ENCODE measurements at places on chromosomes 6 and 20.

DNA sequence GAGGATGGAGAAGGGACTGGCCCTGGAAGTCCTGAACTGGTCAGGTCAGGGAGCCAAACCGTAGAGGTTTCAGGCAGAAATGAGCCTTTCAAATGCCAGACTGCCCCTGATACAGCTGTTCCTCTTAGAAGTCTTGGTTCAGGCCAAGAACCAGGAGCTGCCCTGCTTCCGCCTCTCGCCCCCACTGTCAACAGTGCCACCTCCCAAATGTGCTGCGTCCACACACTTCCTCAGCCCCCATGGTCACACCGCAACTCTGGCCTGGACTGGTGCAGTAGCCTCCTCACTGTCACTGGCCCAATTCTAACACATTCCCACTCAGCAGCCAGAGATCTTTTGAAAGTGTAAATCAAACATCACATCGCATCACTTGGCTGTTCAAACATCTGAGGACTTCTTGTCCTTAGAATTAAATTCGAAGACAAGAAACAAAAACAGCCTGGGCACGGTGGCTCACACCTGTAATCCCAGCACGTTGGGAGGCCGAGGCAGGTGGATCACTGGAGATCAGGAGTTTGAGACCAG, 69.7 kb downstream of the STK35 start:
- DNase-seq: no peak

DNA sequence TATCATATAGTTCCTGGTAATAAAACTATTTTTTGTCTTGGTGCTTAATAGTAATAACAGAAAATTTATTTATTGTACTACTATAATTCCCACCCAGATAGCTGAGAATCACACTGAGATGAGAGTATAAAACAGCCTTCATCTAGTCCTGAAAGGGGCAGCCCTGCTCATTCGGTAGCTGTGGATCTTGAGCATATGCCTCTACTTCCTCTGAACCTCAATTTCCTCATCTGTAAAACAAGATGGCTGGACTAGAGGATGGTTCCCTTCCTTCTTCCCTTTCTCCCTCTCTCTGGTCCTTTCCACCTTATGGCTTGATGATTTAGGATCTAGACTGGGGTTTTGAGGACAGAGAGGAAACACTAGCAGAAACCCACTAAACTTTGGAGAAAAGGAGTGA, 15.0 kb downstream of the FKBP5 start:
- no peak for DNase-seq

- DNase-seq: no peak
Measured at GRCh38 chr20:31838646-31839292, 6.6 kb downstream of the FOXS1 start.

- peak; percentile 45 for DNase-seq
Measured at GRCh38 chr6:117547688-117548621, 54.4 kb downstream of the GOPC start.

GRCh38 chr20:44743916-44744655, 1.6 kb upstream of the KCNK15 start:
- DNase-seq: no peak

- no peak for DNase-seq
Measured at GRCh38 chr20:40744818-40745175, 55.8 kb upstream of the MAFB start.

GRCh38 chr6:26272171-26272637, 92.8 kb upstream of the BTN3A2 start:
- DNase-seq: peak; percentile 51

GRCh38 chr6:11575408-11576033, 38.0 kb downstream of the TMEM170B start:
- peak; percentile 38 for DNase-seq

DNA sequence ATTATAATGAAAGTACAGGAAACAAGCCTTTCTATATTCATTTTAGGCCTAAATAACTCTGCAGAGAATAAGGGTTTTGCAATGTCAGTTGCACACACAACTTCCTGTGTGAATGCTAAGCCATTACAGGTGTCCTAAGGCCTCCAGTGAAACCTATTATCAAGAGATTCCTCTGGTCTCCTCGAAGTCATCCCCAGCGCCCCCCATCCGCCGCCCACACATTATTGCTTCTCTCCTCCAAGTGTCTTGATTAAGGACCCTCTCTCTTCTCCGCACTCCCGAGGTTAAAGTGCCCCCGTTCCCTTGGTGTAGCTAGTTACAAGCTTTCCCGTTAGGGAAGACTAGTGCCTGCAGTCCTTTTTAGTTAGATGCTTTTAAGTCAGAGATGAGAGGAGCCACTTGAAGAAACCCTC, 1.3 kb downstream of the HIVEP2 start:
- peak; percentile 40 for DNase-seq

GRCh38 chr6:108559884-108560462, 744 bp upstream of the FOXO3 start:
- DNase-seq: no peak

GRCh38 chr6:80276861-80277260, 170.4 kb downstream of the BCKDHB start:
- DNase-seq: no peak

GRCh38 chr6:12170351-12171092, 119.6 kb upstream of the EDN1 start:
- DNase-seq: no peak

GRCh38 chr6:21109391-21110178, 484.0 kb upstream of the SOX4 start:
- no peak for DNase-seq

DNA sequence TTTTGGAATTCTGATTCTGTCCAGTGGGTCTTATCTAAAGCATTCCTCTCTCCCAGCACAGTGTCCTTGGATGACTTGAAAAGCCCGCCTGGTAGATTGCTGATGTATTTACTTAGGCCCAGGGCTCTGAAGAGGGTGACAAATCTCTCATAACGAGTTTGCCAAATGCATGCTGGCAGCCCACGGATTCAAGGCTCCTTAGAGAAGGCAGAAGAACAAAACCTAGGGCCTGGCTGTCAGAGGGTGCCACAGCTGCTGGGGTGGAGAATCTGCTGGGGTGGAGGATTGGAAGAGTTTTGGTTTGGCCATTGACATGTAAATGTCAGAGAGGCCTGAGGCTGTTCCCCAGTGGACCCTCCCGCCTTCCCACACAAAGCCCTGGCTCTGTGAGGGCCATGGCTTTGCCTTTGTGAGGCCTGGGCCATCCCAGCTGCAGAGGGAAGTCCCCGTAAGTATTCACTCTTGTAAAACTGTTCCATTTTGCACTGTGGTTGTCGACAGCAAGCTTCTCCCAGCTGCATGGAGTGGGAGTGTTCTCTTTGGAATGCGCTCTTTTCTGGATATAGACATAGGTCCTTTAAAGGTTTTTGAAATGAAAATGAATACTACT, 50.3 kb downstream of the ANKRD6 start:
- no peak for DNase-seq

GRCh38 chr20:63518946-63519667, 1.5 kb upstream of the PPDPF start:
- DNase-seq: no peak

DNA sequence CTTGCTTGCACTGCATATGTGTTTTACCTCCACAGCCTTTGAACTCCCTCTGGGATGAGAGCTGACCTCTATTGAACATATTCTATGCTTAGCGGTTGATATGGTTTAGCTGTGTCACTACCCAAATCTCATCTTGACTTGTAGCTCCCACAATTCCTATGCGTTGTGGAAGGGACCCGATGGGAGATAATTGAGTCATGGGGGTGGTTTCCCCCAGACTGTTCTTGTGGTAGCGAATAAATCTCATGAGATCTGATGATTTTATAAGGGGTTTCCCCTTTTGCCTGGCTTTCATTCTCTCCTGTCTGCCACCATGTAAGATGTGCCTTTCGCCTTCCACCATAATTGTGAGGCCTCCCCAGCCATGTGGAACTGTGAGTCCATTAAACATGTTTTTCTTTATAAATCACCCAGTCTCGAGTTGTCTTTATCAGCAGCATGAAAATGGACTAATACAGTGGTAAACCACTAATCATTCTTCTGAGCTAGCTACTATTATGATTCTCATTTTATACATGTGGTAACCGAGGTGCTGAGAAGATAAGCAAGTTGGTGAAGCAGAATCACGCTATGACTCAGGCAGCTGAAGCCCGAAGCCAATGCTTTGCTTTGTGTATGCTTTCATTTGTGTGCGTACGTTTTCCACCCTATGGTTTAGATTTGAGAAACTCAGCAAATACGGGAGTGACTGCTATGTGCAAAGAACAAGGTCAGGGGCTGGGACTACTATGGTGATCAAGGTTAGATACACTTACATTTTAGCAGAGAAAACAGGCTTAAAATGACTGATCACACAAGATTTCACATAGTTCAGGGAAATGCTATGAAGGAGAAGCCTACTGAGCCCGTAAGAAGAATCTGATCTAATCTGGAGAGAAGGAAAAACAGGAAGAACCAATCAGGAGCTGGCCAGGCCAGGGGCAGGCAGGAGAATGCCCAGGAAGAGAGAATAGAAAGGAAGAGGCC, 363.5 kb downstream of the ESR1 start:
- peak; percentile 78 for DNase-seq

DNA sequence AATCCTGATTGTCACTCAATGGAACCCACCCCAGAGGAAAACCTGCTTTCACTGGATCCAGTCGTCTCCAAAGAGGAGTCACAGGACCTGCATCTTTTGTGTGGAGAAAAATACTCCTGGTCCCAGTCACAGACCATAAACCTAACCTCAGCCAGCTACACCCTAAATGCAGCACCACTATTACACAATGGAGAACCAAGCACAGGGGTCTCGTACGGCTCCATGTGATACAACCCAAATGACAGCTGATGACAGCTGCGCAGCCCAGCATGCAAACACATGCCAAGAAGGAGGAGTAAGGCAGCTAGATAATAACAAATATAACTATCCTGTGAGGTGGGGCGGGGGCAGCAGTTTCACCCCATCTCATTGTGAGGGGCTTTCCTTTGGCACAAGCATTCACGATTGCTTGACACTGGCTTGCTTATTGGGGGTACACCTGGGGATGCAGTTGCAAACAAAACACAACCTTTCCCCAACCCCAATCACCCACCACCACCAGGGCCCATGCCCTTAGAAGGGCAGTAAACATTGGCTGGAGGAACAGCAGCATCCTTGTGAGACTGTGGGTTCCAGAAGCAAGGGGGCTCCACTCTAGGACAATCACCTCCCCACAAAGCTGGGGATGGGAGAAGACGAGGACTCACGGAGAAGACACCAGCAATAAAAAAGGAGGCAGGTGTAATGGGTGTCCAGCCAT, 51.5 kb downstream of the TRERF1 start:
- no peak for DNase-seq

- DNase-seq: no peak
Measured at GRCh38 chr20:33656010-33656782, 5.9 kb upstream of the C20orf144 start.

- DNase-seq: no peak
Measured at GRCh38 chr6:153150752-153151440, 19.8 kb upstream of the RGS17 start.

DNA sequence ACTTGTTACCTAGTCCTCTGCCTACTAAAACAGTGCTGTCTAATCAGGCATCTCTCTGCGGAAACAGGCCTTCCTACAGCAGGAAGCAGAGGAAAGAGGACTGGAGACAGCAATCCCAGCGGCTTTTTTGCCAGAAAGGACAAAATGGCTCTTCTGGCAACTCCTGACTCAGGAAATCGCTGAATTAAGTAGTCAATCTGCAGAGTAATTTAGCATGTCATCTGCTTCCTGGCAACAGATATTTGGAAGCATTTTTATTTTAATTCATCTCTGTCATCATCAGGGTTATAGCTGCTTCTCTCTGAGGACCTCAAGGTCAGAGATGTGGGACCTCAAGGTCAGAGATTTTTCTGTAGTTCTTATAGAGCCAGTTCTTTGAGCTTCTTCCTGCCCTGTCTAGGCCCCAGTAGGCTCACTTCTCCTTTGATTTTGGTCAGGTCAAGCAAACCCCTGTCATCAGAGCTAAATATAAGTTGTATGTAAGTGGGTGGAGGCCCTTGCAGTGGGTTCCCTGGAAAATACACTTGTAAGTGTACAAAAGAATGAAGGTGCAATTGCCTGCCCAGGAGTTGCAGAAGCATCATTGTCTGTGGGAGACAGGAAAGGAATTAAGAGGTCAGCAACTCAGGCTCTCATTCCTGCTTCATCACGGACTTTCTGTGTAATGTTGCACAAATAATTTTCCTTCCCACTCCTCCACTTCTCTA, 229.4 kb downstream of the ALDH8A1 start:
- DNase-seq: no peak

- no peak for DNase-seq
Measured at GRCh38 chr20:59785986-59786795, 147.2 kb downstream of the SYCP2 start.

- no peak for DNase-seq
Measured at GRCh38 chr6:8389036-8389818, 46.1 kb downstream of the SLC35B3 start.

DNA sequence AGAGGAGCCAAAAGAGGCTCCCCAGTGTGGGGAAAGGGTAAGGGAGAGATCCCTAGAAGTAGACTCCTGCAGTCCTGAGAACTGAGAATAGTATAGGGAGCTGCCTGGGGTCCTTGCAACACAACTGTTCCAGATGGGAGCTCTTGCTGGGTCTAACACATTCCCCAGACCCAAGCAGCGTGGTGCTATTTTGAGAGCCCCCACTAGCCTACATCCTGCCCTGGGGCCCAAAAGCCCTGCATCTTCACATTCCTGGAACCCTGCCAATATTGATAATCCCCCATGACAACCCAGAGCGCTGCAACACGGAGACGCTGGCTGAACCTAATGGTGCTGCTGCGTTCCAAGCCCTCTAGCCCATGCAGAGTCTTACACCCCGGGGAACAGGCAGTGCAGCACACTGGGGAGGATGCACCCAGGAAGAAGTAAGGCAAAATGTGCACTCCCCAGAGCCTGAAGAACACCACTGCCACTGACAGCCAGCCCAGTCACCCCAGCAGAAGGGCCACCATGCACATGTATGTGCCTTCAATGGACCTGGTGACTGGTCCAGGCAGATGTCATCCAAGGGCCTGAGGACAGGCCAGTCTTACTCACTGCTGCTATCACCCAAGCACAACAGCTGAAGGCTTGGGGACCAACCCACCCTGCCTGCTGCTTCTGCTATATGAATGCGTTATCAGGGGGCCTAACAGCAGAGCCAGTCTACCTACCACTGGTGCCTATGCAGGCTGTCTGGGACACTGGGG, 7.0 kb upstream of the RNF217 start:
- no peak for DNase-seq

GRCh38 chr6:135305684-135306083, 124.6 kb downstream of the MYB start:
- no peak for DNase-seq

All from activated naive CD4-positive, alpha-beta T cell treated with Interleukin-2 at 50 U/mL for 16 hours (primary cell).